Glutamatergic neuron (in vitro differentiated cells): ENCODE measurements at places on chromosomes 6 and 20.

GRCh38 chr6:80151635-80152034, 45.2 kb downstream of the BCKDHB start:
- DNase-seq, result no peak

DNA sequence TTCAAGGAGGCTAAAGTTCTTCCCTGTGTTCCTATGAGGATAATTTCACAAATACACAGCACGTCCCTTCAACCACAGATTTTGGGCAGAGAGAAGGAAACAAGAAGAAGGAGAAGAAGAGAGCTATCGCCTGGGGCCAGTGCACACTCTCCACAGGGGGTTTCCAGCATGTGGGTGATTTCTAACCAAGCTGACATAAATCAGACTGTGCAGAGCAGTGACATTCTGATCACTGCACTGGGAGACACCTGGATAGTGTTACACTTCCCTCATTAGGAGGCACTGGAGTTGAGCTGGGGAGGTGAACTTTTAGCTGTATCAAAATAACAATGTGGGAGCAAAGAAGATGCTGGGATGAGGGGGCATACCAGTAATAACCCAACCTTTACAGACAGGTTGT, 71.8 kb upstream of the CENPW start:
- DNase-seq, result no peak

DNA sequence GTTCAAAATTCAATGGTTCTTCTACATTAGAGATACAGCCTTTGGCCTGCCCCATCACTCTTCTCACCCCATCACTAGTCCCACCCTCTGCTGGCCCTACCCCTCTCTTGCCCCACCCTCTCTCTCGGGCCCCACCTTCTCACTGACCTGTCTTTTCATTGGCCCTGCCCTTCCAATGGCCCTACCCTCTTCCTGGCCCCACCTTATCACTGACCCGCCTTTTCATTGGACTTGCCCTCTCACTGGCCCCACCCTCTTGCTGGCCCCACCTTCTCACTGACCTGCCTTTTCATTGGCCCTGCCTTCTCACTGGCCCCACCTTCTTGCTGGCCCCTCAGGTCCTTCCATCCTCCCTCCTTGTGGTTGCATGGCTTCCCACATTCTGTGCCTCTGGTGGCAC, 107.2 kb upstream of the PLEKHG1 start:
- no peak for DNase-seq

DNA sequence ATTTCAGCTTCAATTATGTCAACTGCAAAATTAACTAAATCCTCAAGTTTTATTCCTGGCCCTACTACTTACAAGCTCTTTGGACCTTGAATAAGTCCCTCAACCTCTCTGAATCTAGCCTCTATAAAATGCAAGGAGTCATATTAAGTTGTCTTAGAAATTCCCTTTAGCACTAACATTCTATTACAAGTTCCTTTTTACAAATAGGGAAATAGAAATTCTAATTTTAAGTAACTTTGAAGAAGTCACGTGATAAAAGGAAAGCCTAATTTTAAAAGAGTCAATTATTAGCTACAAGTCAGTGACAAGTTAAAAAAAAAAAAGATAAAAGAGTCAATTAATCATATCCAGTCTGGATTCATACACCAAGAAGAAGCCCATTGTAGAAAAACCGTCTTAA, 24.6 kb upstream of the GTF3C6 start:
- DNase-seq, result no peak

- no peak for DNase-seq
These were observed 5.0 kb upstream of the SLC12A5 start for GRCh38 chr20:46023999-46024398.

DNA sequence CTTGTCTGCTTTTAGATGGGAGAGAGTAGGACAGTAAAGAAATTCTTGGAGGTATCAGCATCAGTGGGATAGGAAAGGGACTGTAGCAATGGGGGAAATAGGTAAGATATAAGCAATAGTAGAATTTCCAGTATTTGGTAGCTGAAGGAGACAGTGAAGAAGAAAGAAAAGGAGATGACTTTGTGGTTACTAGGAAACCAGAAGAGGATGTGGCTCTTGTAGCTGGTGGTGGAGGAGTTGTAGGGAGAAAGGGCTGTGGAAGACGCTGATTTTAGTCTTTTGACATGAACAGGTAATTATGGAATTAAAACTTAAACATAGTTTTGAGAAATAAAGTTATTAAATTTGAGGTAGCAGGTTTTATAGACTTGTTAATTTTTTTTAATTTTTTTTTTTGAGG, 26.1 kb downstream of the SH3BGRL2 start:
- no peak for DNase-seq

GRCh38 chr6:166411271-166411670, 28.5 kb upstream of the MPC1 start:
- peak; percentile 45 for DNase-seq

DNA sequence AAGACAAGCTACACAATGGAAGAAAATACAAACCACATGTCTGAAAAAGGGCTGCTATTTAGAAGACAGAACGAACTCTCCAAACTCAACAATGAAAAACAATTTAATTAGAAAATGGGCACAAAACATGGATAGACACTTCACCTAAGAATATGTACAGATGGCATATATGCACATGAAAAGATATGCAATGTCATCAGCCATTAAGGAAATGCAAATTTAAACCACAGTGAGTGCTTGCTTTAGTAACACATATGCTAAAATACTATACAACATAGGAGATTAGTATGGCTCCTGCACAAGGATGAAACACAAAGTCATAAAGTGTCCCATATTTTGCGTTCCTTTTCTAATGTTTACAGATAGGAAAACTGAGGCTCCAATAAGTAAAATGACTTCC, 60.4 kb upstream of the FAM83B start:
- DNase-seq, result no peak

DNA sequence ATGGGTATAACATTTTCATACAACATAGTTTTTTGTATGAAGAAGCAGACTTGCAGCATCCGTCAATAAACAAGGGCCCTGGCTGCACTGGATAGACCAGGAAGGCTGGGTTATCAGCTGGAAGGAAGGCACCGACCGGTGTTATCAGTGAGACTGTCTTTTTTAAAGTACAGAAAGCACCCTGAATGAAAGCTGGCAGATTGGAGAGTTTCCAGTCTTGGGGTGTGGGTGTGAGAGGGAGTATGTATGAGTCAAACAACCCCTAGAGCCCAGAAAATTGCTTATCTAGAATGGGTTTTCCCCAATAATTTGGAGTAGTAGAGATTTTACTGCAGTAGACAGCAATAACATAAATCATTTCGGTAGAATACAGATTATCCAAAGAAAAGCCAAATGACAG, 42.4 kb downstream of the TXLNB start:
- no peak for DNase-seq

DNA sequence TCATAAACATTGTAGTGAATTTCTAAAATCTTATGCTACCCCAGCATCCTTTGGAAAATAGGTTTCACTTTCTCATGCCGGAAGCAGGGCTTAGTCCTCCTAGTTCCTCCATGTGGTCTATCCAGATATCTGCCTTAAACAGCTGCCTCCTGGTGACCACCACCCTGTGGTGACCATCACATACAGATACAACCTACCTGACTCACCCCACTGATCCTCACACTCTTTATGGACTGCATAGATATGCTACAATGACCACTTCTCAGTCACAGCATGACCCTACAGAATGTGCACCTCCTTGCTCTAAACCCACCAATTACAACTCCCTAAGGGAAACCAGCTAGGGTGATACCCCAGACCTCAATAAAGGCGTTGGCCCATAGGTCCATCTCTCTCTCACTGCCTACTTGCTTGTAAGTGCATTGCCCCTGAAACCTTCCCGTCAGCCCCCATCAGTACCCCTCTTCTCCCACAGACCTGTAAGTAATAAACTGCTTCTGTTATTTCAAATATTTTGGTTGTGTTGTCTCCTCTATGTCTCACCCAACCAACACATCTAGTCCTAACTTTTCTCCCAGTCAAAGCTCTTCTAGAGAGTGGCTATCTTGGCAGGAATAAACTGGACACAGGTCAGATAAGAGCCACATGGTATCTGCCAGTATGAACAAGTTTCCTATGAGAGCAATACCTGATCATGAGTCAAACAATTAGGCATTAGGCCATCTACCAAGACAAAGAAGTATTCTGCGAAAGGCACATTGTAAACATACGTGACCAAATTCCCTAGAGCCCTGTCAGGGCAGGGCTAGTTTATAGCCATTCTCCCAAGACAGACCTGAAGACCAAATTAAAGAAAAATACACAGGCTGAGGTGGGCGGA, 39.4 kb upstream of the PLEKHG1 start:
- DNase-seq, result no peak

DNA sequence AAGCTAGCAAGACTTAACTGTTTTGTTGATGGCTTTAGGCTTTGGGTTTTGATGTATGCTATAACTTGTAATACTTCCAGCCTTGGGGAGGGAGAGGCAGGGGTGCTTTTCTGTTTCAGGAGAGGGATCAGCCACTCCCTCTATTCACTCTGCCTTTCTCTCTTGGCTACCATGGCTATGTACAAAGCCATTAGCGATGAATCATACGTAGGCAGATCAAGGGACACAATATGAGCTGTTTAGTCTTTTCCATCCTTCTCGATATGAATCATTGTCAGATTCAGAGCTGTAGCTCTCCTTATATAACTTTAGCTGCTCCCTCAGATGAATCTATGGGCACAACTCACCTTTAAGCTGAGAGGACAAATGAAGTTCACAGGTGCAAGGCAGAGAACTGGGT, 230.6 kb downstream of the TSHZ2 start:
- no peak for DNase-seq

- no peak for DNase-seq
These were observed 3.3 kb upstream of the APMAP start for GRCh38 chr20:24995741-24996448.

DNA sequence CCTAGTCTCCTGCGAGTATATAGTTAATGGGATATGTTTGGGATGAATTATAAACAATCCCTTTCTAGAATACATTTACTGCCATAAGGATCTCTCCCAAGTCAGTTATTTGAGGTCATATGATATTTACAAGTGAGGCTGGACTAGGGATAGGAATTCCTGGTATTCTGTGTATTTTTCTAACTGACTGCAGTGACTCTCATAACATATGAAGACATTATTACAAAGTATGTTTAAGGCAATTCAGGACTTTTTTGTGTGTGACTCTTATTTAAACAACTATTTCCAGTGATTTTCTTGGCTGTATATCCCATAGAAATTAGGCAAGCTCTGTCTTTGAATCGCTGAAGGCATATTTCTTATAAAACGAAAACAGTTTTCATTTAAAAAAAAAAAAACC, 18.4 kb upstream of the TNFAIP3 start:
- DNase-seq, result no peak

GRCh38 chr6:105967917-105968602, 118.1 kb upstream of the PRDM1 start:
- DNase-seq, result no peak

DNA sequence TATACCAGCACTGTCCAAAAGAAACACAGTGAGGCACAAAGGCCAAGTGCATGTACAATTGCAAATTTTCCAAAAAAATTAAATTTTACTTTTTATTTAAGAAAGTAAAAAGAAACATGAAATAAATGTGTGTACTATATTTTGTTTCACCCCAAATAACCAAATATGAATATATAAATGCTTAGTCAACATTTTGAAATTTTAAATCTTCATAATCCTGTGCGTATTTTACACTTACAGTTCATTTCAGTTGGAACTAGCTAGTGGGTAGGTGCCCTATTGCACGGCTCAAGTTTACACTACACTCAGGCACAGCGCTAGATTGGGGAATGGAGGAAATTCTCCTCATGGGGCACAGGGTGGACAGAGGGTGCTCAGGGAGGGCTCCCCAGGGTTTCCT, 18.0 kb upstream of the BTN3A3 start:
- no peak for DNase-seq

DNA sequence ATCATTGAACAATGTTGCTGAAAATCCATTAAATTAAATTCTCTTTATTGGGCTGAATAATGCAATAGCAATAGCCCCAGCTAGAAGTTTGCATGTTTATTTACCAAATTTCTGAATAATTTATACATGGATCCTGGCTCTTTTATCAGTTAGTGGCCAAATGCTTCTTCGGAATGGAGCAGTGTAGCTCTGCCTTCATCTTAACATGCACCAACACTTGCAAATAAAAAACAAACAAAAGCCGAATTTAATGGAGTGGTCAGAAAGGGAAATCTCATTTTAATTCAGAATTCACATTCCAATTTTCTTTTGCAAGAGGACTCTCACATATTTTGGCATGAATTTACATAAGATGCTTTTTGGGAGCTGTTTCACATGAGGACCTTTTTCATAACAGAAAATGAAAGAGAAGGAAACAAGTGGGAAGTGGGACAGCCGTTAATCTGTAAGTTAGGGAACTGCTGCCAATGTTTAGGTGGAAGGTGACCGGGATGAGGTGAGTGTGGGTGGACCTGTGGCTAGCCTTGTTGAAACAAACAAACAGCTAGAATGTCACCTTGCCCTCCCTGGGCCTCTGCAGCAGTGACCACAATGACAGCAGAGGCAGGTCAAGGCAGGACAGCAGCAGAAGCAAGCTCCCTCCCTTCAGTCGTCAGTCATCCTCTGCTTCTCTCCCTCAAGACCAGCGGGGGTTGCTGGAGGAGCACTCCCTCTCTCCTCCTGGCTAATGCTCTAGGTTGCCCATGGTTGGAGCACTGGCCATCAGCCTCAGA, 73.2 kb downstream of the INSM1 start:
- DNase-seq, result no peak

- DNase-seq, result no peak
These were observed 41.7 kb downstream of the ZMYND8 start for GRCh38 chr20:47314647-47315338.

- DNase-seq, result no peak
These were observed 4.7 kb upstream of the ECHDC1 start for GRCh38 chr6:127348028-127348661.

DNA sequence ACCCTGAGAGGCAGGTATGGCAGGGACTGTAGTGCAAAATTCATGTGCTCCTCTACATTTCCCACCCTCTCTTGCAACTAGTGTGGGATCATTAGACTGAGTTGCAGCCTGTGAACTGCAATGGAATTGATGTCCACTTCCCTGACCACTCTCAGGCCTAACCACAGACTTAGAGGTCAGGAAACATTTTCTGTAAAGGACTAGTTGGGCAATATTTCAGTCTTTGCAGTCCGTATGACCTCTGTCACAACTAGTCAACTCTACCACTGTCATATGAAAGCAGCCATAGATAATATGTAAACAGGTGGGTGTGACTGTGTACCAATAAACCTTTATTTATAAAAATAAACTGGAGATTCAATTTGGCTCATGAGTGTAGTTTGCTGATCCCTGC, 134.4 kb upstream of the TOP1 start:
- no peak for DNase-seq

GRCh38 chr6:40440053-40440452, 147.1 kb downstream of the LRFN2 start:
- DNase-seq, result no peak

DNA sequence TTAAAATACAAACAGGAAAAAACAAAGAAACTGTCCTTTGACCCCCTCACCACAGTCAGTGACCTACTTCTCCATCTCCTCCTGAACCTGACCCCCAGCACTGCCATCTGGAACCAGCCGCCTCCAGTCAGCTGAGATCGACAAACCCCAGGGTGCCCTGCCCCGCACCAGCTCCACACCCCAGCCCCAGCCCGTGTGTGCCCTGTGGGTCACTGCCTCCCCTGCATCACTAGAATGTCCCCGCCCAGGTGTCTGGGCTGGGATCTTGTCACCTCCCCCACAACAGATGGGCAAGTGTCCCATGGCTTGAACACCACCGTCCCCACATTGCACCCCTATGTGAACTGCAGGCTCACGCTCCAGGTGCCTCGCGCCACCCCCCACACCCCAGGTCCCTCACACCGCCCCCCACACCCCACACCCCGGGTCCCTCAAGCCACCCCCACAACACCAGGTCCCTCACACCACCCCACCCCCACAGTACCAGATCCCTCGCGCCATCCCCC, 13.3 kb downstream of the TAF4 start:
- DNase-seq, result peak; percentile 12

- DNase-seq, result no peak
These were observed 37.8 kb downstream of the RAB44 start for GRCh38 chr6:36735110-36736071.
